Activated CD8-positive, alpha-beta memory T cell treated with anti-CD3 and anti-CD28 coated beads for 1 hour (primary cell): ENCODE measurements at places on chromosomes 5 and 9.

GRCh38 chr9:70607926-70608325 is 193.5 kb upstream of the KLF9 start:
- DNase-seq = no peak

DNA sequence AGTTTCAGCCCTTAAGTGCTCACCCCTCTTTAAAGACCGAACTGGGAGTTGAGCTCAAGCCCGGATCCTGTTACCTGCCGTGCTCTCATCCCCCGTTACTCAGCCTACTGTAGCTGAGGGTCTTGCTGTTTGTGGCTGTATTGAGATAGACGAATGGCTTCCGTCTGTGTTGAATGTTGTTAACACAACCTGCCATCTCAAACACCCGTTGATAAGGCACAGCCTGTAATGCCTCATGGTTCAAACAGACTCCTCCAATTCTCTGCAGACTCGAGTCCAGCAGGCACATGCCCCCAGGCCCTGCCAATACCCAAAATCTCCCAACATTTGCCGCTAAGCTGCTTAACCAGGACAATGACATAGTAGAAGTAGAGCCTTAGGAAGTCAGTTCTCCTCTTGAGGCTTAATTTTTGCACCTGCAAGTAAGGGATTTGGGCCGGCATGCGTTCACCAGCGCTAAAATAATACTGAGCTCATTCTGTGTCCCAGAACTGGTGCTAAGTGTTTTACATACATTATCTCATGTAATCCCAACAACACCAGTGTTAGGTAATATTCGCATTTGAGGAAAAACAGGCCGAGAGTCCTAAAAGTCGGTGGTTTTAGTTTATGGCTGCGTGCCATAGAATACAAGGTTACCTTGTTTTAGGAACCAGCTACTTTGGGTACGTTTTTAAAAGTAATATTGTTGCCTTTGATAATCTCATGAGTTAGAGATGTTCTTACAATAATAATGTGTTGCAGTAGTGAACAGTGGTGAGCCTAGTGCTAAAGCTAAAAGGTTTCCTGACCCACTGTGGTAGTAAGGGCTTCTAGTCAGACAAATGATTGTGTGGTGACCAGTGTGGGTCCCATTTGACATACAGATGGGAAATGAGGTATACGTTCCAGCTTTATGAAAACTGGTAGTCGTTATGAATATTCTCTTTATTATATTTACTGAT is 1.5 kb upstream of the RFX3 start:
- no peak for DNase-seq

DNA sequence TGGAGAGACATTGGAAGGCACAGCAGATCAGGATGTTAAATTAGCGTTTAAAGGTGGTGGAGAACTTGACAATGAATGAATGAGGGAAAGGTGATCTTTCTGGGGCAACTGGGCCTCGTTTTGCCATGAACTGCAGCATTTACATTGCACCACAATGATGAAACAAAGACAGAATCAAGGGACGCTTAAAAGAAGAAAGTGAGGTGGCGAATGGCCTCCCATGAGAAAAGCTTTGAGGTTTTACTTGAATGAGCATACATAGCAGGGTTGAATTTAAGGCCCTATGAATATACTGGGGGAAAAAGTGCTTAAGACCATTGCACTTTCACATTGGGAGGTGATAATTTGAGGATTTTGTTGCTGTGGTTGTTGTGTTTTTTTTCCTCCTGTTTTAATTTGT is 476.4 kb downstream of the ISL1 start:
- DNase-seq = no peak

DNA sequence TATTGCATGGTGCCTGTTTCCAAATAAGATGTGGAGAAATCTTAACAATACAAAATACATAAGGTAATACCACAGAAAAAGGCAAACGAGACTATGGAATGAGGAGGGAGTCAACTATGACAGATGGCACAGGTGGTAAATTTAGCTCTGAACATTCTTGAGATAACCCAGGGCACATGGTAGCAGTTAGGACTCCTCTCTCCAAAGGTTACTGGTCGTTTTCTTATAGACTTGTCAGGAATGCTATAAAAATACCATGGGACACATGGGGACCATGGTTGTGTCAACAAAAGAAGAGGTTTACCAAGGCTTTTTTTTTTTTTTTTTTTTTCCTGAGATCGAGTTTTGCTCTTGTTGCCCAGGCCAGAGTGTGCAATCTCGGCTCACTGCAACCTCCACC is 209.4 kb upstream of the RFX3 start:
- DNase-seq = no peak

DNA sequence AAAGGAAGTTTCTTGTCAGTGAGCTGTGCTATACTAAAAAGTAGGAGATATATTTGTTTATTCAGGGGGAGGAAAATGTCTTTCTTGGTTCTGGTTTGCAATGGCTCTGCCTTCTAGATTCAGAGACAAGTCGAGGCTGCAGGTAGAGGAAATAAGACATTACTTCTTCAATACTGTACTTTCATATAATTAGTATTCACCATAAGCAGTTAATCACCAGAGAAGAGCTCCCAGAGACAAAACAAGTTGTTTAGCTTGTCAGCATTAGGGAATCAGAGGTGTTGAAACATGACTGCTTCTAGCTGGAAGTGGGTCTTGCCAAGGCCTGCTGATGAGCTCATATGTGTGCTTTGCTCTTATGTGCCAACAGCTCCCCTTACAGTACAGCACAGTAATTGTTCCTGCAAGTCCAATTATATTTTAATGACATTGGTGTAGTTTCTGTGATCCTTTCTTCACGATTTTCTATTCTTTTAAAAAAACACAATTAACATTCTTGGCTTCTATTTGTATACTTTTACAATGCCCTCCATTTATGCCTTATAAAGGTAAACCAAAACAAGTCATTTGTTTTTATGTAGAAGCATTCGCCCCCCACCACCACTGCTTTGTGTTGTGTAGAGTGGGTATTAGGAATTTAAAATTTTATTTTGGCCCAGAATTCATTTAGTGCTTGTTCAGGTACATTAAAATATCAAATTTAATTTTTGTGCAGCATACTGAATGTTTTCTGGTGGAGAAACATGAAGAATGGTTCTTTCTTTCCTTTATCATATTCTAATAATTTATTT is 112.2 kb downstream of the RPS23 start:
- DNase-seq = no peak

GRCh38 chr9:27379311-27380251 is 82.6 kb upstream of the EQTN start:
- DNase-seq = no peak

GRCh38 chr9:69254223-69254622 is 70.8 kb upstream of the ENTREP1 start:
- DNase-seq = no peak

- DNase-seq = no peak
Measured at GRCh38 chr9:82722051-82722450, 340.9 kb downstream of the RASEF start.

DNA sequence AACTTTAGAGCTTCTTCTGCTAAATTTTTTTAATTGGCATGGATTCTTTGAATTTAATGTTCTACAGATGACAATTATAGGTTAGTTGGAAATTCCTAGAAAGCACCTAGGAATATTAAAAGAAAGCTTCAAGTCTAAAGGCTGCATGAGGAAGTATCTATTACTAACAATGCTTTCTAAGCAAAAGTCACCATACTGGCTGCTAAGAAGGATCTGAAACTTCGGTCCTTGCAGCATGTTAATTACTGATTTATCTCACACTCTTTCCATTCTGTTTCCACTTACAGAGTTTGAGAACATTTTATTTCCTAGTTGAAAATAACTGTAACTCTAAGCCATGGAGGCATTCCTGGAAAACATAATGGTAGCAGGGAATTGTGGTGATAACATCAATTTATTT is 8.4 kb downstream of the SEMA6A start:
- DNase-seq = no peak

DNA sequence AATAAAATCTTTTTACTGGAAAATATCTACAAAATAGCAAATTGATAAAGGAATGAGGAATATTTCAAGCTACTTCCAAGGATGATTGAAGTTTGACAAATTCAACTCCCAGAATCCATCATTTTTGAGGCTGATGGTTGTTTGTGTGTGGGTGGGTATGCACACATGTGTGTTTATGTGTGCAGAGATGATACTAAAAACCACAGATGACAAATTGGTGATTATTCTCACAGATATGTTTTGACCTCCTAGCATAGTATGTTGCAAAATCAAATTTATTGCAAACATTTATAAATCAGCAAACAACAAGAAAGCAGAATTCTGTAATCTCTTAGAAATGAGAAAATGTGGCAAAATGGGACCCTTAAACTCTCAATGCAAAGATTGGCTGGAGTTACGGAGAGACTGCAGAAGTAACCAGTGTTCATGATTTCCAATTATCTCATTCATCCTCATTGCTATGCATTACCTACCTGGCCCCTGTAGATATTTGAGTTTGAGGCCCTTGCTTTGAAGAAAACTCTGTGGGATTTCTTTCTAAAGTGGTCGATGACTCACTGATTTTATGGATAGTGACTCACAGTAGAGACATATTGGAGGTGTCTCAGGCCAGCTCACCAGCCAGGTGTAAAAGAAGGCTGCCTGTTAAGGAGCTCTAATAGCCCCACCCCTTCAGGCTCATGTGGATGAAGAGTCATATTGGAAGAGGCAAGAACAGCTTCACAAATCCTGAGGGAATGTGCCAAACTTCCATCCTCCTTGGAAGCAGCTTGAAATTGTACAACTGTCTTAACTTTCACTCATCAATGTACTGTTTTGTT is 44.6 kb upstream of the TMC1 start:
- no peak for DNase-seq

DNA sequence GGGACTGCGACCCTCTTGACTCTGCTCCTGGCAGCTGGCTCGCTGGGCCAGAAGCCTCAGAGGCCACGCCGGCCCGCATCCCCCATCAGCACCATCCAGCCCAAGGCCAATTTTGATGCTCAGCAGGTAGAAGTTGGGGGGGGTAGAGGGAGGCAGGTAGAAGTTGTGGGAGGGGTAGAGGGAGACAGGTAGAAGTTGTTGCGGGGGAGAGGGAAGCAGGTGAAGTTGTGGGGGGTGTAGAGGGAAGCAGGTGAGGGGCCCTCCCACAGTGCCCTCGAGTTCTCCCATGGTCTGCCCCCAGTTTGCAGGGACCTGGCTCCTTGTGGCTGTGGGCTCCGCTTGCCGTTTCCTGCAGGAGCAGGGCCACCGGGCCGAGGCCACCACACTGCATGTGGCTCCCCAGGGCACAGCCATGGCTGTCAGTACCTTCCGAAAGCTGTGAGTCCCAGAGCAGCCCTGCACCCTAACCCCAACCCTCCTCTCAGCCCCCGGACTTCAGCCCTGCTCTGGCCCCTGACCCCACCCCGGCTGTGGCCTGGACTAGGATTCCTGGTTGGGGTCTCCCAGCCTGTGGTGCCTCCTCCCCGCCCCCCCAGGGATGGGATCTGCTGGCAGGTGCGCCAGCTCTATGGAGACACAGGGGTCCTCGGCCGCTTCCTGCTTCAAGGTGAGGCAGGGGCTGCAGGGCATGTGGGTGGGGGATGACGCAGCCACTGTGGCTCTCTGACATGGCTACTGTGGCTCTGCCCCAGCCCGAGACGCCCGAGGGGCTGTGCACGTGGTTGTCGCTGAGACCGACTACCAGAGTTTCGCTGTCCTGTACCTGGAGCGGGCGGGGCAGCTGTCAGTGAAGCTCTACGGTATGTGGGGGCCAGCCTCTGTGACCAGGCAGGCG is 537 bp downstream of the C8G start:
- DNase-seq = no peak

GRCh38 chr5:140365282-140365681 is 5.3 kb downstream of the SLC4A9 start:
- DNase-seq = no peak

DNA sequence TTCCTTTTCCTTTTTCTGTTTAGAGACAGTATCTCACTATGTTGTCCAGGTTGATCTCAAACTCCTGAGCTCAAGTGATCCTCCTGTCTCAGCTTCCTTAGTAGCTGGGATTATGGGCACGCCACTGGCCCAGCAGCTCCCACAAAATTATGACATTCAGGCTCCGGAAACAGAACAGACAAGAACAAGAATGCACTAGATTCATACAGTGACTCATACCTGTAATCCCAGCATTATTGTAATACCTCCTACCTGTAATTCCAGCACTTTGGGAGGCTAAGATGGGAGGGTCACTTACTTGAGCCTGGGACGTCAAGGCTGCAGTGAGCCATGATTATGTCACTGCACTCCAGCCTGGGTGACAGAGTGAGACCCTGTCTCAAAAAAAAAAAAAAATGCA is 26.7 kb upstream of the B4GALT1 start:
- DNase-seq = no peak

DNA sequence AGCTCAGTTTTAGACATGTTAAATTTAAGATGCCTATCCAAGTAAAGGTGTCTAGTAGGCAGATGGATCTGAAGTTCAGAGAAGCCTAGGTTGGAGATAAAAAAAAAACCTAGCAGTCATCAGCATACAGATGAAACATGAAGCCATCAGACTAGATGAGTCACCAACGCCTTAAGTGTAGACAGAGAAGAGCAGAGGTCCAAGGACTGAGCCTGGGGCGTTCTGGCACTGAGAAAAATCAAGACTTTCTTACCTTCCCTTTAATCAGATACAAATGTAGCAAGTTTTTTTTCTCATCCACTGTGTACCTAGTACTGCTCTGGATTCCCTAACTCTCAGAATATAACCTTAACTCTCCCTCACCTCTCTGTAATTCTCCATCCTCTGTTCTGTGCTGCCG is 97.3 kb downstream of the SIL1 start:
- DNase-seq = no peak

- DNase-seq = no peak
Measured at GRCh38 chr5:87136096-87136495, 131.6 kb upstream of the RASA1 start.

GRCh38 chr5:137341831-137342230 is 157.3 kb downstream of the SPOCK1 start:
- DNase-seq = no peak

- DNase-seq = peak; percentile 15
Measured at GRCh38 chr9:77177894-77178794, 810 bp downstream of the VPS13A start.

GRCh38 chr9:113963017-113963620 is 87.0 kb downstream of the ZNF618 start:
- DNase-seq = no peak

DNA sequence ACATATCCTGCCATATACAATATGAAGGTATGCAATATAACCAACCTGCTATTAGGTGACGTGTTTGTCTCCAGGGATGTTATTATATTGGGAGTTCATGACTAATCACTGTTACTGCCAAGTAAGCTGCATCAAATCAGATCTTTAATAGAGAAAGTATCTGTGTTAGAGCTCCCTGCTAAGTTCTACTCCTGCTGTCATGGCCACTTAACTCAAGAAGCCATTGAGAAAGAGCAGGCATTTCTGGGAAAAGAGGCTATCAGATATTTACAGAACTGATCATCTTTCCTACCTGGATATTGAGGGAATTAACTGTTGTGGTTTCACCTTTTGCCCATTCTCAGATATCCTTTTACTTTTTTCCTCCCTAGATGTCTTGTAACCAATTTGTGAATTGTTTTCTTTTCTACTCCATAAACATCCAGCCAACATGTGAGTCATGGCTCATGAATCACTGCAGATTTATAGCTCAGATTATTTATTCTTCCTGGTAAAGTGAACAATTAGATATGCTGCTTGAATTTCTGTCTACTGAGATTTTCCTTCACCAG is 634.8 kb upstream of the FAM174A start:
- DNase-seq = no peak

GRCh38 chr9:69940674-69941073 is 103.0 kb upstream of the MAMDC2 start:
- DNase-seq = no peak

- no peak for DNase-seq
Measured at GRCh38 chr5:64532657-64533056, 26.8 kb downstream of the RGS7BP start.

GRCh38 chr9:17589771-17590170 is 10.9 kb downstream of the SH3GL2 start:
- DNase-seq = no peak

- DNase-seq = no peak
Measured at GRCh38 chr9:117268847-117269446, 145.9 kb downstream of the ASTN2 start.

- DNase-seq = no peak
Measured at GRCh38 chr5:115458416-115458815, 86.2 kb downstream of the FEM1C start.
